ENCODE measurements at places on chromosomes 12 and 14.

GRCh38 chr14:102085948-102086708 lies 716 bp downstream of the HSP90AA1 start:
- peak; percentile 55 for DNase-seq

GRCh38 chr12:66144791-66145754 lies 14.5 kb upstream of the LLPH start:
- DNase-seq = no peak

DNA sequence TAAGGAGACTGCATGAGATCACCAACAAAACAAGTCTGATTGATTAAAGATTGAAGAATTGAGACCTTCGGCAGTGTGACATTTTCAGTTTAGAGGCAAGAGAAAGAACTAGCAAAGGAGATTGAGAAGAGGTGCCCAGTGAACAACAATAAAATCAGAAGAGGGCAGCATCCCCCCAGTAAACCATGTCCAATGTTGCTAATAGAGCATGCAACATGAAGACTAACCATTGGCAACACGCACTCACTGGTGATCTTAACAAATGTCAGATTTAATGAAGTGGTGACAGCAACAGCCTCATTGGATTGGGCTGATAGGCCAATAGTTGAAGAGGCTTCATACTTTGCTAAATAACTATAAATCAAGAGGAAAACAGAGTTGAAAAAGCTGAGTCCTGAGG lies 20.7 kb upstream of the TAS2R14 start:
- DNase-seq = no peak

GRCh38 chr14:85580536-85581140 lies 50.7 kb downstream of the FLRT2 start:
- DNase-seq = no peak

DNA sequence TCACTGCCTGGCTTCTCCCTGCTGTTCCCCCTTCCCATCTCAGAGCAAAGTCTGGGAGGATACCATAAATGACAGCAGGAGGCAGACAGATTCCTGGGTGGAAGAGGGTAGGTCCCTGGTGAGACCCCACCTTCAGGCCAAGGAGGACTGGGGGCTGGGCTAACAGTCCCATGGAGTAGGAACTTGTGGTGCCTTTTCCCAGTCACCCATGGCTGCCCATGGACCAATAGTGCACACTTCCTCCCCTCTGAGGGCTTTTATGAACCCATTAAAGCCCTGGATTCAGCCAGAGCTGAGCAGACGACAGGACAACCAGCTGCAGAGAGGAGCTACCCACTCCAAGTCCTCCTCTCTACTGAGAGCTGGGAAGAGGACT lies 36.6 kb upstream of the OR5AU1 start:
- no peak for DNase-seq

DNA sequence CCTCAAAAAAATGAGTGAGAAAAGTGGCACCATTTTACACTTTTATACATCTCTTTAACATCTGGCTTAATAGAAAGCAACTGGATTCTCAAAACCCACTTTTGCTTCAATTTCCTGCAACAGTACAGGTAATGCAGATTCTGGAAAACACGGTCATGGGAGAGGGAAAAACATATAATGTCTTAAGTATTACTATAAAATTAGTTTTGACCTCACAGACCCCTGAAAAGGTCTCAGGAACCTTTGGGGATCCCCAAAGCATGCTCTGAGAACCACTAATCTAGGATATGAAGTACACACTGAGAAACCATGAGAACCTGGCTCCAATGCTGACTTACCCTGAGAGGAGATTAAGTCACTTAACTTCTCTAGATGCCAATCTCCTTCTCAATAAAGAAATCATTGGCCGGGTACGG lies 64.7 kb downstream of the PPP2R5E start:
- no peak for DNase-seq

DNA sequence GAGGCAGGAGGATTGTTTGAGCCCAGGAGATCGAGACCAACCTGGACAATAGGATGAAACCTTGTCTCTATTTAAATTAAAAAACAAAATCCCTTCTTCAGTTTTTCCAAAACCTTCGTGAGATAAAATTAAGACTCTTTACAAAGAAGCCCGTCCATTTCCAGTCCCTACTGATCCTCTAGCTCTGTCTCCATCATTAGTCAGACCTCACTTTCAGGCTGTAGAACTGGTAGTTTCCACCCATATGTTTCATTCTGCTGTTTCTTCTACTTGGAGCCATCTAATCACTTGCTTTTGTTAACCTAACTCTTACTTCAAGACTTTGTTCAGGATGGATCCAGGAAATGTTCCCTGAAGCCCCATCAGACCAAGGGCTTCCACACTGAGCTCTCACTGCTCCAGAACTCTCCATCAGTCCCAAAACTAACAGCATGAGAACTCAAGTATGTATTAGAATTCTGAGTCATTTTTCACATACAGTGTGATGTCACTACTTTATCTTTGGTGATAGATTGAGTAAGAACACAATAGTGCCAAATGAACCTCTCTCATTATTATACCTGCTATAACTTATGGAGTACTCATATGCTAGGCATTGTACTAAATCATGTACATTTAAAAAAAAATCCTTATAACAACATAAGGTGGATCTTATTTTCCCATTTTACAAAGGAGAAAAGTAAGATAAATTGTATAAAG lies 90.8 kb downstream of the PRICKLE1 start:
- no peak for DNase-seq

DNA sequence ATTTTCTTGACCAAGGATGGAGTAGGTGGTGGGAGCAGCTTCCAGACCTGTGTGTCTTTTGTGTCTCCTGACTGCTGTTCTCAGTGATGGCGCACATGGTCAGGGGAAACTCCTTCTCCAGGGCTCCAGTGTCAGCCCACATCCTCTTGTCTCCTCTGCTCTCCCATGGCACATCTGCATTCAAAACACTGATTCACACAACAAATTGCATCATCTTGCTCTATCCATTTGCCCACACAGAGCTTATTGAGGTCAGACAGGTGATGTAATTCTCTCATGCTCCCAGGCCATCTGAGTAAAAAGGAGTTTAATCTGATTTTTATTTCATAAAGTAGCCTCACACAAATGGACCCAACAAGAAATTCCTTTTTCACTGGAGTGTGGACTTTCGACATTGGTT lies 21.8 kb upstream of the TMEM132C start:
- DNase-seq = no peak

- no peak for DNase-seq
Observed at GRCh38 chr14:78595797-78596196, 425.6 kb downstream of the NRXN3 start.

- no peak for DNase-seq
Observed at GRCh38 chr14:93989939-93990338, 7.2 kb upstream of the CCDC197 start.

DNA sequence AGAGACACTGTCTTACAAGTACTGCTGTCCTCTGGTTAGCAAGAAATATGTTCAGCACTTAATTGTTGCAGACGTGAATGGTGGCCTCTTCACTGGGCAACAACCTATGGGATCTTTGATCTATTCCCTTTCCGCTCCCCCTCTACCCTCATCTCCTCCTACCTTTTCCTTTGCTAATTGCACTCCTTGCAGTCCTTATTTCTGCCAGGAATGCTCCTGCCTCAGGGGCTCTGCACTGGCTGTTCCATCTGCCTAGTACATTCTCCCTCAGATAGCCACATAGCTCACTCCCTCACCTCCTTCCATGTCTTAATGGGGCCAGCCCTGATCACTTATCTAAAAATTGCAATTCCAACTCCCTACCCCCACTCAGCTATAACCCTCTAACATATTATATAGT lies 4.5 kb upstream of the NFYB start:
- DNase-seq = no peak

GRCh38 chr12:93098077-93098476 lies 169.0 kb upstream of the EEA1 start:
- peak; percentile 45 for DNase-seq

DNA sequence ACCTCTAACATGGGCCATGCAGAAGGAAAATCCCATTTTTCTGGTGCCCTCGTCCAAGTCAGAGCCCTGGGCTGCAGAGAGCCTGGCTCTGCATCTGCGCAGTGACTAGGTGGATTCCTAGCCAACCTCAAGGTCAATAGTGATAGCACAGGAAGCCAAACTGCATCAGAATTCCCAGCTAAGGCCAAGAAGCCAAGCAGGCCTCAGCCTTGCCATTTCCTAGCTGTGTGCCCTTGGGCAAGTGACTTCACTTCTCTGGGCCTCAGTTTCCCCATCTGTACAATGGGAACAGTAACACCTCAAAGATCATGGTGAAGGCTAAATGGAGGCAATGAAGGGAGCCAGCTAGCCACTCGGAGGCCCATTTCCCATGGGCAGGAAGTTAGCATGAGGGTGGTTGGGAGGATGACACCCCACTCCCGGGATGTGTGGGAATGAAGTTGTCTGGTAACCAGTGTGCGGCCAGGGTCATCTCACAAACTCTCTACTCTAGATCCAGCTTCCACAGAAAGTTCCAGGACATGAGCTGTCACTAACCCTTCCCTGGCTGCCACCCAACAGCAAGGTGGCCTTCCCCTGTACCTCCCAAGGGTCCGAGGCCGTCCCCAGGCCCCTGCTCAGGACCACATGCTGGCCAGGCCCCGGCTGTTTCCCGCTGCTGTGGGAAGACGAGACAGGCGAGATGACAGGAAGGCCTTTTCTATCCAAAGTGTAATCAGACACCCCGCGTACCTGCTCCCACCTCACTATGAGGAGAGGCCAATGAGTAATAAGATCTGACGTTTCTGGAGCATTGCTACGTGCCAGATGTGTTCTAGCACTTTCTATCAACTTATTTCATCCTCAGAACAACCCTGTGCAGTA lies 125.7 kb downstream of the SCARB1 start:
- DNase-seq = no peak

DNA sequence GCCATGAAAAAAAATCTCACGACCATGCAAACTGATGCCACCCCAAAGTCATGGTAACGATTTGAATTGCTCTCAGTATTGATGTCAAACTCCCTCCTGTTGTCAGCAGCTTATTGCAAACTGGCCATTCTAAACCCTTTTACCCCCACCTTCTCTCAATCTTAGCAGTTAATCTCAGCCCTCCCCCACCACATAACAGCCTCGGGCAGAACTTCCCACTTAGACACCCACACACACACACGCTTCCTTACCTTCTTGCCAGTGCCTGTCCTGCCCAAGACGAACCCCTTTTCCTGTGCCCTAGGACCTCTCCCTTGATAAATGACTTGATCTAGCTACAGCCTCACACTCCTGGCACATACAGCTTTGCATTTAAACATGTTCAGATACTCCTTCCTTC lies 56.6 kb downstream of the GPATCH2L start:
- no peak for DNase-seq

GRCh38 chr14:65945327-65945726 lies 532.8 kb downstream of the FUT8 start:
- no peak for DNase-seq

- DNase-seq = no peak
Observed at GRCh38 chr14:93067088-93067487, 48.6 kb downstream of the ITPK1 start.

DNA sequence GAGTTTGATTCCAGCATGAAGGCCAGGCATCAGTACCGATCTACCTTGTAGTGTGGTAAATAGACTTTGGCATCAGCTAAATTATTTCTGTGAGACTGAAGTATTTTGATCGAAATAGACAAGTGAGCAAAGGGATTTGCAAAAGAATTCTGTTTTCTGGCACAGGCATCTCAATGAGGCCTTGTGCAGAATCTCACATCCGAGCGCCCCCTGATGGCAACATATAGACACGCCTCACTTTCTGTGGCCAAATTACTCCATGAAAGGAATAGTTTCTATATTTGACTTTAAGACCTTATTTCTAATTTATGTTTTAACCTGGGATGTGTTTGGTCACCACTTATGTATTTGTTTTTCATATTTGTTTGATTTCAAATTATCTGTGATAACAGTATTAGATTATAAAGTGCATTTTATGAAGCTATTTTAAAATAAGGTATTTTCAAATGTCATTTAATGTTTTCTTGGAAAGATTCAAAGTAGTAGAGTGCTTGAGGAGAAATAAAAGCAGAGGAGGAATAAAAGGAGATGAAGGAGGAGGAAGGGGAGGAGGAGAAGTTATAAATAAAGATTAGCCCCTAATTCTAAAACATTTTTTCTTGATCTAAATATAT lies 731.9 kb downstream of the NRXN3 start:
- no peak for DNase-seq

GRCh38 chr14:44070046-44070445 lies 437.0 kb downstream of the FSCB start:
- no peak for DNase-seq

All from activated T-cell treated with anti-CD3 and anti-CD28 coated beads, Interleukin-2, amount 50 U/mL, for 4 hours (primary cell).